ENCODE measurements at places on chromosomes 6 and 20.

DNA sequence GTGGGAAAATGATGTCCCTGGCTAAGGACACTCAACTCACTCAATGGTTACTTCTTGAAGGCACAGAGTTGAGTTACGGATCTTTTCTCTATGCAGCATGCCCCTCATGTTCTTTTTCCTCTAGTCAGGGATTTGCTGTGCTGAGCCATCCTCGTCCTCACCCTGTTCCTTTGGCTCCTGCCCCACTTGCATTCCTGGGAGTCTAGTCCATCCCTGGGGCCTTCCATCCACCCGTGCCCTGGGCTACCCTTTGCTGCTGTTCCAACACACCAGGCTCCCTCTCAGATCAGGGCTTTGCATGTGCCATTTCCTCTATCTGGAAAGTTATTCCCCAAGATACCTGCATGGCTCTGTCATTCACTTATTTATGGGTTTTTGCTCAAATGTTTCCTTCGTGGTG lies 13.3 kb upstream of the KCNG1 start:
- DNase-seq = no peak

DNA sequence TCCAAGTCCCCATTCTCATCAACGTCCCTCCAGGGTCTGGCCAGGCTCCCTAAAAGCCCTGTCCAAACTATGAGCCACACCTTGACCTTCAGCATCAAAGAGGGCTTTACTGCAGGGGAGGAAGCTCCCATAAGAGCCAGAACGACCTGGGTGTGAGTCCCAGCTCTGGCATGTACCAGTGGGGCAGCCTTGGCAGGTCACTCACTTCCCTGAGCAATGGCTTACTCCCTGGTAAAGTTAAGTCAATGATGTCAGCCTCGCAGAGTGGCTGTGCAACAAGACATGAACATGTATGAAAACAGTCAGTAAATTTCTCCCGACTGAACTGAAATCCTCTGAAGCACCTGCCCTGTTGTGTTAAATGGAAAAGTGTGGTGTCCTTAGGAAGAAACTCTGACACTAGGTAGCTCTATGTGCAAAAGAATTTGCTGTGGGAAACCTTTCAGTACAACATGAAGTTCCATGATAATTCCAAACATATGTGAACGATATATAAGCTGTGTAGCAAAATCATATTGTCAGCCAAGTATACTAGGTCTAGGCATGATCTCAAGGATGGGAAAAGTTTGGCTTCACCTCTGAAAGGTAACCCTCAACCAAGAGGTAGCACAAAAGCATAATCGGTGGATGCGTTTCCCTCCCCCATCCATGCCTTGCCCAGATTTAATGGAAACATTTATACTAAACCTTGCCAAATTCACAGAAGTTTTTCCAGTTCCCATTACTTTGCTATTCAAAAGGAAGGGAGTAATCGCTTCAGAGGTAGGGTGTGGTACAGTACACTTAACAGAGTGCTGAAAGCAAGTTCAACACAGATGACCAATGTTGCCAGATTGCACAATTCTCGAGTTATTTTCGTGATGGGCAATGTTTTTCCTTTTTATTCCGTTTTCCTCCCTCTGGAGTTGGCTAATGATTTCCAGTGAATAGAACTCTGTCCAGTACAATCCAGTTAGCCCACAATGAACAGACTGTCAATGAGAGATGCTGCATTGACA lies 49.0 kb upstream of the RANBP9 start:
- no peak for DNase-seq

GRCh38 chr6:621931-622330 lies 35.0 kb downstream of the HUS1B start:
- no peak for DNase-seq

GRCh38 chr6:70390067-70390466 lies 23.2 kb upstream of the FAM135A start:
- no peak for DNase-seq

DNA sequence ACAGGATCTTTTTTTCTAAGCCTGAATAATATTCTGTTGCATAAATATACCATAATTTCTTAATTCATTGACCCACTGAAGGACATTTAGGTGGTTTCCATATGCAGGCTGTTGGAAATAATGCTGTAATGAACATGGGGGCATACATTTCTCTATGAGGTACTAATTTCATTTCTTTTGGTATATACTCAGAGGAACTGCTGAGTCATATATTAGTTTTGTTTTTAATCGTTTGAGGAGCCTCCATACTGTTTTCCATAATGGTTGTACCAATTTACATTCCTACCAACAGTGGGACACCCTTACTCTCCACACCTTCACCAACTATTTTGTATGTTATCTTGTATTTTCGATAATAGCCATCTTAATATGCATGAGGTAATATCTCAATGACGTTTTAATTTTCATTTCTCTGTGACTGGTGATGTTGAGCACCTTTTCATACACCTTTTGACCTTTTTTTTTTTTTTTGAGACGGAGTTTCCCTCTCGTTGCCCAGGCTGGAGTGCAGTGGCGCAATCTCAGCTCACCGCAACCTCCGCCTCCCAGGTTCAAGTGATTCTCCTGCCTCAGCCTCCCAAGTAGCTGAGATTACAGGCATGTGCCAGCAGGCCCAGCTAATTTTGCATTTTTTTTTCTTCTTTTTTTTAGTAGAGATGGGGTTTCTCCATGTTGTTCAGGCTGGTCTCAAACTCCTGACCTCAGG lies 187.4 kb downstream of the RNGTT start:
- DNase-seq = no peak

DNA sequence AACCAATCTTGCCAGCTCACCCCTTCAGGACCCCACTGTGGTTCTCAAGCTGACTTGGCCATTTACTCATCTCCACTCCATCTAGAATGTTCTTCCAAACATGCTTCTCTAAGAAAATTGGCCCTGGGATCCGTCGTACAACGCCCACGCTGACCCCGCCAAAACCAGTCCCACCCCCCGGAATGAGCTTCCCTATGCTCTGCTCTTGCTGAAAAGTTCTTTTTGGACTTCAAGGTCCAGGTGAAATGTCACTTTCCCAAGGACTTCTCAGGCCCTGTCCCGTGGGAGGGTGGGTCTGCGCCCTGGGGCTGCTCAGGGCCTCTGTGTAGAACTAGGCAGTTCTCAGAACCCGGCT lies 9.9 kb downstream of the NOL4L start:
- DNase-seq = no peak

GRCh38 chr20:18289306-18289705 lies 979 bp downstream of the ZNF133 start:
- DNase-seq = no peak

- peak; percentile 80 for DNase-seq
Measured at GRCh38 chr6:42978839-42979522, at the start of gene PEX6. TSS of gene PEX6 (minus strand) at chr6:42979181. CDS start at chr6:42979150, 31 bp downstream.

DNA sequence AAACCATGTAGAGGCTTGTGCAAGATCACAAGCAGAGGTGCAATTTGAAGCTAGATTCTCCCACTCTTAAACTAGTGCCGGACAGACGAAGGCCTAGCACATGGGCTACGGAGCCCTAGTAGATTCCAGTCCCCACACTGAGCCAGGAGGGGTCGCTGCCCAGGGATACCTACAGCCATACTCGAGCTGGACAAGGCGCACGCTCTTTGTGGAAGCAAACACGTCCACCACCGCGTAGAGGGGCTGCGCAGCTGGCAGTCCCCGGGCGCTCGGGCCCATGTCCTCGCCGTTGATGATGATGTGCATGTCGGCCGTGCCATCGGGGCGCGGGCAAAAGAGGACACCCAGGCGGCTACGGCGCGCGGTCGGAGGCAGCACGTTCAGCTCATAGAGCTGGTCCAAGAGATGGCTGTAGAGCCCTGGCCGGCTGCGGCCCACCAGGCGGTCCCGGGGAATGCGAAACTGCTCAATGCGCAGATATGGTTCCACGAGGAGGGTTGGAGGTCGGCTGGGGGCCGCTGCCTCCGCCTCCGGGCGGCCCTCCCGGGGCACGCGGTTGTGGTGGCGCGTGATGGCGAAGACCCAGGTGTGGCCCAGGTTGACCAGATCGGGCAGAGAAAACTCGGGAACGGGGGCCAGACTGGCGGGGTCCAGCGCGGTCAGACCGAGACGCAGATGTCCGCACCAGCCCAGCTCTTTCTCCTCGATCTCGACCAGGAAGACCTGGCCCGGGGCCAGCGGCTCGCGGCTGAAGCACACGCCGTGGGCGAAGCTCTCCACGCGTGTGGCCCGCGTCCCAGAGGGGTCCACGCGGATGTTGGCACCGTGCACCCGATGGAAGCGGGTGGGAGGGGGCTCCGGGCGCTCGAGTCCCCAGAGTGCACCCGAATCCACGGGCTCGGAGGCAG lies 677 bp downstream of the NEURL2 start:
- DNase-seq = peak; percentile 61

GRCh38 chr6:102085257-102085656 lies 691.7 kb downstream of the GRIK2 start:
- DNase-seq = no peak

GRCh38 chr20:2236256-2236655 lies 59.5 kb upstream of the TGM3 start:
- no peak for DNase-seq

DNA sequence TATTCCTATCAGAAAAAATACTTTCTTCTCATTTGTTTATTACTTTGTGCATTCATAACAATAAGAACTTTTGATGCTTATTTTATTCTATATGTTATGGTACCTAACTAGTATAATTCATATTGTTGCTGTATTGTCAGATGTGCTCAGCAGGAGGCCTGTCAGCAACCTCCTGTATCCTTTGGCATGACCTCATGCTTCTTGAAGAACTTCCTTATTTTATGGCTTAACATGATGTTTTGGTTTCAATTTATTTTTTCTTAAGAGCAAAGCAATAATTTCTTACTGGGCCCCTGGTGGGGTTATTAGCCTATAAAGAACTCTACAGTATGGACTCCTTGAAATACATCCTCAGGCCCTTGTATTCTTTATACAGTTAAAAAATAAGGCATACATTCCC lies 17.3 kb downstream of the GGTLC1 start:
- DNase-seq = no peak

DNA sequence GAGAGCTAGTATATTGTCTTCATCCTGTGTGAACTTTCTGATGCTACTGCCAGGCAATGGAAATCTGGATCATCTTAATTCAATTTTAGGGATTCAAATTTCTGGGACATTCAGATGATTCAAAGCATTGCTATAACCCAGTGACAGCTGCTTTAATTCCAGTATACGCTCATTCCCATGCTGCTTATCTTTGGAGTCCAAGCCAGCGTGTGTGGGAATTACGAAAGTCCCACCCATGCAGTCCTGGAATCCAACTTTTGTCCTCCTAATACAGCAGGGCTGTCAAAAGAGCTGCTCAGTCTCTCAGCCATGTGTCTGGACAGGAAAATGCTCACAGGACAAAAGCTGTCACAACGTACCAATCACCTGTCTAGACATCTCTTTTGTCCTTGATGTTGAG lies 219.8 kb downstream of the LAMA2 start:
- DNase-seq = no peak

DNA sequence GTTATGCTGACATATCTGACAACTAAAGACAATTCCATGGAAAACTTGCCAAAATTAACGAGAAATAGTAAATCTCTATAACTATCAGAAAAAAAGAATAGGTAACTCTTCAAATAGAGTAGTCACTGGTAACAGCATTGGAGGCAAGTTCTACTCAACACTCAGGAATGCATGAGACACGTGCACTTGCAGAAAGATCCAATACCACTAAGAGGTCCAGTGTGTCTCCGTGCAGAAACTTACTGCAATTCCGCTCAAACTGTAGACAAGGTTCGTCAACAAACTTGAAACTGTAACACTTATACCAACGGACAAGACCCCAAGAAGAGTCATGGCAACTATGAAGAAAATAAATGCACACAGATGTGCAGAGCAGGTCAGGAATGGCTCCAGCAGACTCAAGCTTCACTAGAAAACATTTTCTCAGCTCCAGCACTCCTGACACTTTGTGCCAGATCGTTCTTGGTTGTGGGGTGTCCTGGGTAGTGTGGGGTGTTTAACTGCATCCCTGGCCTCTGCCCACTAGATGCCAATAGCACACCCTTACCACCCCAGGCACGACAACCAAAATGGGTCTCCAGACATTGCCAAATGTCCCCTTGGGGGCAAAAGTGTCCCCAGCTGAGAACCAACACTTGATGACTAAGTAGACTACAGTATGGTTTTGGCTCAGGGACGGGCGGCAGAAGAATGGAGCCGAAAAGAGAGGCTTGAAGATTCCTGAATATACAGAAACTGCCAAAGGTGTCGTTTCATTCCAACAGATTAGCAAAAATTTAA lies 134.8 kb downstream of the DTNBP1 start:
- DNase-seq = no peak

DNA sequence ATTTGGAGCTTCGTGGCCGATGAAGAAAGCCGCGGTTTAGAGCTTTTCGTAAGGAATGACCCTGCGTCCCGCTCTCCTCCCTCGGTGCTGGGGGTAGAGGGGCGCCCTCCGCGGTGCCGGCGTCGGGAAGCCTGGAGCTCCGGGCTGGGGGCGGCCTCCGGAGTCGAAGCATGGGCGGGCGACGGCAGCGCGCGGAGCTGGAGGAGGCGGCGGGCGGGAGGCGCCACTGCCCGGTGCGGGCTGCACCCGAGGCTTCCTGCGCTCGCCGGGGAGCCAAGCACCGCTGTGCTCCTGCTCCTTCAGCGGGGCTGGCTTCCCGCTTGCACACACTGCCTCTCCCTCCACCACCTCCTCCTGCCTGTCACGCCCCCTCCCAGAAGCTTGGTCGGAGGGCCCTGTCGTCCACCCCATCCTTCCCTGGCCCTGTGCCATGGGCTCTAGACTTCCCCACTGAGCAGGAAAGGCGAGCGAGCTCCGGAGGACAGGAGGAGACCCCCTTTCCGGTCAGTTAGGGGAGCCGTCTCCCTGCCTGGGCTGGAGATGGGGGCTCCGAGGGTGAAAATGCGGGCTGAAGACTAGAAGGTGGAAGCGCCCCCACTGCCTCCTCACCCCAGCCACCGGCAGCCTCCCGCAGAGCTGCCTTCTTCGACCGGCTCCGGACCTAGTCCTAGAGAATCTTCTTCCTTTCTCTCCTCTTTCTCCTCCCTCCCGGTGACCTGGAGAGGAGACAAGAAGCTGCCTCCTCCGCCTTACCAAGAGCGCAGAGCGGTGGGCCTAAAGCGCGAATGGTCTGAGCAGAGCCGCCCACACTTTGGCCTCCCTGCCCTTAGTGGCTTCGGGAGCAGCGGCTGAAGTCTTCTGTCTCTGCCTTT lies 1.8 kb downstream of the CDH4 start:
- DNase-seq = no peak

- no peak for DNase-seq
Measured at GRCh38 chr6:162290846-162291465, 436.6 kb downstream of the PRKN start.

GRCh38 chr6:119979862-119980261 lies 630.3 kb upstream of the MAN1A1 start:
- no peak for DNase-seq

DNA sequence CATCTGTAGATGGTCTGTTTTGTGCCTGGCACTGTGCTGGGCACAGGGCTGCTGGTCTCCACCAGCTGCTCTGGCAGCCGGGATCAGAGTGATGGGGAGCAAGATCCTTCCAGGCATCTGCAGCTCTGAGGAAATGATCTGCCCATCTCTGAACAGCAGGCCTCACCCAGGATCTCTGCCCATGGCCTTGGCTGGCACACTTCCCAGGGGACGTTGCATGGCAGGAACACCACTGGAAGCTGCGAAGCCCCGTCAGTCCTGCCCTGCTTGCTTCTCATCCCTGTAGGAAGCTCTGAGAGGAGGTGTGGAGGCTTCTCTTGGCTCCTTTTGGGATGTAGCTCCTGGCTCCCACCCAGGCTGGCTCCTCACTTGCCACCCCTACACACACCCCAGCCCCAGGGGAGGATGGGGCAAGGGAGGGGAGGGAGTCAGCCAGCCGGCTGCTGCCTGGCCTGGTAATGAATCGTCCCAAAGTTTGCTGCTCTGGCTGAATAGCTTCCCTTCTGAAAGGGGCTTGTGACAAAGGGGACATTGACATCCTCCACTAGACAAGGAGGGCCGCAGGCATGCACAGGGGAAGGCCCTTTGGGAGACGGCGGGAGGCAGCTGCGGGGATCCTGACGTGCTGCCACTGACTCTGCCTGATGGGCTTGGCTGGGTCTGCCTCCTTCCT lies 108.9 kb downstream of the VEGFA start:
- DNase-seq = no peak

All from stimulated activated effector memory CD8-positive, alpha-beta T cell treated with anti-CD3 and anti-CD28 coated beads, Interleukin-12 subunit alpha, Interleukin-12 subunit beta, amount 100 ng/mL, for 72 hours (primary cell).